ENCODE measurements at places on chromosomes 16 and 17.

DNA sequence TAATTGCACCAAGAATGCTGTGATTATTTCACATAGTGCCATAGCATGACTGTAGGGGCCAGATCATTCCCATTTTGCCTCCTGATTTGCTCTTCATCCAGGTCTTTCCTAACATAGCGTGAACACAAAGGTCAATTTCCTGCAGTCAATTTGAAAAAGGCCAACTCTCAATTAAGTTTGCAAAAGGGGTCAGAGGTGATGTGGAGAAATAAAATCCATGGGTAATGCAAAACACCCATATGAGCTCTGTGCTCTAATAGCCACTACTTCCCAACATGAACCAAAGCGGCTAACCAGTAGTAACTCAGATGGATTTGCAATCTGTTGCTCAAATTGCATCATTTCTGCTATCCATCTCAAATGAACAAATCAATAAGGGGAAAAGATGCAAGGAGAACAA lies 275.5 kb upstream of the SOX9 start:
- DNase-seq = no peak

DNA sequence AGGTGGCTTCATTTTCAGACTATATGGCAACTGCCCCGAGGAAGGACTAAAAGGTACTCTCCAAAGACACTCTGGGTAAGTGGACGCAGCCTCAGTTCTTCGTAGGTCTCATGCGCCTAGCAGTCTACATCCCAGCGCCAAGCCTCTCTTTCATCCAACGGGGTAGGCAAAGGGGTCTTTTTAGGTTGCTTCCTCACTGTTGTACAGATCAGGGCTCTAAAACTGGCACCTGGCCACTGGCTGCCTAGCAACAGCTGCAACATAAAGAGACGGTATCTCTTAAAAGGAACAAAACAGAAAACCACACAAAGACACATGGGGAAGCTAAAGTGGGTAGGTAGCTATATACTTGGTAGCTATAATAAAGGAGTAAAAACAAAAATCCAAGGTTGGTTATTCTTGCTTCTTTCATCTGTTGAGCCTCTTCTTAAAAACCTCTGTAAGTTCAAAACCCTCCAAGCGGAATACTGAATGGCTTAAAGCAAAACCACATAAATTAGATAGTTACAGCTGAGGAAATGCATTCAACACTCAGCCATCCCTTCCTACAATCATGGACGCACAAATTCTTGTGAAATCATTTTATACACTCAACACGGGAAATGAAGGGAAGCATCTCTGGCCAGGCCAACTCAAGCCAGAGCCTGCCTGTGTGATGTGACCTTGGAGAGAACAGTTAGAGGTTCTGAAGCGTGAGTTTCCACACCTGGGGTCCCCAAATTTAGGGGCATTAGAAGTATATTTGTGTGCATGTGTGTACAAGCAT lies 22.7 kb downstream of the CYTH1 start:
- DNase-seq = peak; percentile 59

DNA sequence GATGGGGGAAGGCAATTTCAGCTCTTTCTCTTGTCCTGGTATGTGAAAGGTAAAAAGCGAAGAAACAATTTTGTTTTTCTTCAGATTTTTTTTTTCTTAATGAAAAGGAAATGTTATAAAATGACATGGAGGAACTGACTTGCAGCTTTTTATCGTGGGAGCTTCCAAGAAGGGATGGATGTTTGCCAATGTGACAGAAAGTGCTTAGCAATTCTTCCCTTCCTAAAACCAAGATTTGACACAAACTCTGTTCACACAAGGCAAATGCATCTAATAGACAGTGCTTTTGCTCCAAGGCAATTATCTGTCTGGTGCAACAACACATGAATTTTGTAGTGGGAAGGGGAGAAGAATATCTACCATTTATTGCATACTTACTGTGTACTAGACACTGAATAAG lies 988.5 kb downstream of the CDH11 start:
- no peak for DNase-seq

DNA sequence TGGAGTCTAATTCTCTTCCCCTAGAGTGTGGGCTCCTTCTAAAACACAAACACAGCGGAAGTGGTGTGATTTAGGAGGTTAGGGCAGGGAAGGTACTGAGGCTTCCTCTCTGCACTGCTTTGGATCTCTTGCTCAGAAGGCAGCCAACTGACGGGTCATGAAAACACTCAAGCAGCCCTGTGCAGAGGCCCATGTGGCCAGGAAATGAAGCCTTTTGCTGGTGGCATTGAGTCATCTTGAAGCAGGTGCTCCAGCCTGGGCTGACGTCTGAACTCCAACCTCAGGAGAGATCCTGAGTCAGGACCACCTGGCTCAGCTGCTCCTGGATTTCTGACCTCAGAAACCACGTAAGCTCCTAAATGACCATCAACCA lies 72.9 kb downstream of the MRM1 start:
- DNase-seq = no peak

DNA sequence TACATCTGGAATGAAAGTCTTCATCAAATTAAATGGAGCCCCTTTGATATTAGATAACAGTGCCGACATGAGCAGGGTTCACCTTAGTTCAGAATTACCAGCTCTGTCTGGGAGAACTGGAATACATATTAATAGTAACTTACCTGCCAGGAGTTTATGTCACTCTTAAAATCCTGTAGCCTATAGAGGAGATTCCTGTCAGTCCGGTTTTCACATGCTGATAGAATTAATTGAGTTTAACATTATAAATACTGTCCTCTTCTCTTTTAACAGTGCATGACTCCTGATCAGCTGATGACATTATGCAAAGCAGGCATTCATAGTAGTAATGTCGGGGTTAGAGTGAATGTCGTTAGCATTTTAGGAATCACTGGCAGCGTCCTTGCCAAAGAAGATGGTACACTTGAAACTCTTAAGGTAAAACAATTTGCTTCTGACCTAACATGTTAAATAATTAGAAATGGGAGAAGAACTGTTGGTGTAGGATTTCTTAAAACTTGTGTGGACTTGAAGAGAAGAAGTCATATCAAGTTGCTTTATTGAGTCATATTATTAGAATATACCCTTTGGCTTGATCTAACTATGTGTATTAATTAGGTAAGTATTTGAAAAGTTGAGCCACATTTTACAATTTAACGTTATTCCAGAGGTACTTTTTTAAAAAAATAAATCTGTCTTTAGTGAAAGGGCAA lies 34.3 kb downstream of the HEATR3 start:
- no peak for DNase-seq

GRCh38 chr16:77594799-77595596 lies 127.3 kb upstream of the NUDT7 start:
- no peak for DNase-seq

GRCh38 chr16:13672196-13672595 lies 247.8 kb upstream of the ERCC4 start:
- DNase-seq = no peak

GRCh38 chr17:74822335-74822938 lies 37.2 kb downstream of the GRIN2C start:
- DNase-seq = no peak

DNA sequence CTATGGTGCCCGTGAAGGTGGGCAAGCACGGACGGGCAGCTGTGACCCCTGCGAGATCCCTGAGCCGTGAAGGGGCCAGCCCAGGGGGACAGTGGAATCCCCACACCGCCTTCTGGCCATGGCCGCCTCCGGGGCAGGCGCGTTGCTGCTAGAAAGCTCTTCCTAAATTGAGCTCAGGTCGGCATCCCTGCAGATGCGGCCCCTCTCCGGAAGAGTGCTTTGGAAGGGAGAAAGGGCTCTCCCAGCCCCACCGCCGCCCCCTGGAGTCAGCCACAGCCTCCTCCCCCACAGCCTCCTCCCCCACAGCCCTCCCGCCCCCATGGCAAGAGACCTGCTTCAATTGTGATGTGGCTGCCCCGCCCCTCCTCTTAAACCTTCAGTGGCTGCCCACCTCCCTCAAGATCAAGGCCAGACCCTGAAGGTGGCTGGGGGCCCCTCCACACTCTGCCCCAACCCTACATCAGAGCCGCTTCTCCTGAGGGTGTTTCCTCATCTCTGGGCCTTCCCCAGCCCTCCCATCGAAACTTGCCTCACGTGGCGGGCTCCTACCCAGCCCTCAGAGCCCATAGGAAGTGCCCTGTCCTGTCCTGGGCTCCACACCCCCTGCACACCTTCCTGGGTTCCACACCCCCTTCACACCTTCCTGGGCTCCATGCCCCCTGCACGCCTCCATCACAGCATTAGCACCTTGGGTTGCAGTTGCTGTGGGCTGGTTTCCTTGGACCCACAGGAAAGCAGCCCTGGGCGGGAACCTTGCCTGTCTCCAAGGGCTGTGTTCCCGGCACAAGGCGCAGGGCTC lies 5.5 kb upstream of the CBFA2T3 start:
- no peak for DNase-seq
